Inflammatory macrophage treated with lipopolysaccharide for 4 hours (primary cell): ENCODE measurements at places on chromosomes 1 and 21.

DNA sequence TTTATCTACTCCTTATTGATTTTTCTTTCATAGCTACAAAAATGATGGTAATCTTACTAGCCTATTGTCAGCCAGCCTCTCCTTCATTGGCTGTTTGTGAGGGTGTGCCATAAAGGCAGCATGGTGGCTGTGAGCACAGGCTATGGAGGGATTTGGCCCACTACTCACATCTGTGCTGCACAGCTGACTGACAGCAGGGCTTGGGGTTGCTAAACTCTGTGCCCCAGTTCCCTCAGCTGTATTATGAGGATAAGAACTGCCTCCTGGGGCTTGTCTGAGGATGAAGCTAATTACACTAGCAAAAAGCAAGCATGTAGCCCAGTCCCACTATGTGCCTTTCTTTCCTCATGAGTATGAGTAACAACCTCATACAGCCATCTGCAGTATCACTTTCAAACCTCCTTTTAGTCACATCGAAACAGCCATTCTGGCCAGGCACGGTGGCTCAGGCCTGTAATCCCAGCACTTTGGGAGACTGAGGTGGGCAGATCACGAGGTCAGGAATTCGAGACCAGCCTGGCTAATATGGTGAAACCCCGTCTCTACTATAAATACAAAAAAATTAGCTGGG lies 66.2 kb downstream of the COQ8A start:
- DNase-seq: no peak

- no peak for DNase-seq
Observed at GRCh38 chr1:112712191-112712590, 2.9 kb downstream of the PPM1J start.

DNA sequence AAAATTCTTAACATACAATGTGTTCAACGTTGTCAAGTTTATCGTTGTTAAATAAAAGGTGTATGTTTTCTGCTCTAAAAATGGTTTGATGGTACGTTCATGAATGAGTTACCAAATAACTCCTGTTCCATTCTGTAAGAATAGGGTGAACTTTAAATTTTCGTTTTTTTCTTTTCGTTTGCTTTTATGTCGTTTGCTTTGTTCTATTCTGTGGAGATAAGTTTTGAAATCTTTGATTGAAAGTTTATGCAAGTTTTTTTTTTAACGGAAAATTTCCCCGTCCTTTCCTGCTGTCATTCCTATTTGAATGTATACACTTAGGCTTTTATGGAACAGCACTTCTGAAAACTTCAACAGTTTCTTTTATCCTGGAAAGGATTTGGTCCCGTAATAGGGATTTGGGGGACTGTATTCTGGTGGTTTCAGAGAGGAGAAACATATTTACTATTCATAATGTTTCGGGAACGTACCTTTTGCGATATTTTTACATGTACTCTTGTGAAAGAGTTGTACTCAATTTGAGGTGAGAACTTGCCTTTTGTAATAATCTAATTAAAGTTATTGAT lies 1.7 kb downstream of the DR1 start:
- no peak for DNase-seq

DNA sequence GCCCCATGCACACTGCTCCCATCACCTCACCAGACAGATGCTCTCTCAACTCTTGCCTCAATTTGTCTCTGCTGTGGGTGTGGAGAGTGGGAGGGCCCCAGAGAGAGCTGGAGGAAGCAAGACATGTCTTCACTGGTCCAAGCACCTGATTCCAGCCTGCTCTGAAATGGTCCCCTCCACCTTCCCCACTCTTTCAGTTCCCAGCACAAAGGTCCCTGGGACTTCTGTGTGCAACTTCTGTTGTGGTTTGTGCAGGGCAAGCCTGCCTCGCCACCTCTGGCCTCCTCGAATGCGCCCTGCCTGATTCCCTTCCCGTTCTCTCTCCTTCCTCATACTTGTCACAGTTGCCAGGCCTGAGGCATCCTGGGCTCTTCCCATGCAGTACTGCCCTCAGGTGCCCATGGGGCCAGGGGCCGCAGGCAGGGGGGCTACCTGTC lies 119.3 kb downstream of the SYT2 start:
- no peak for DNase-seq

- no peak for DNase-seq
Observed at GRCh38 chr1:200506471-200506870, 96.6 kb upstream of the ZNF281 start.

GRCh38 chr1:83794384-83794783 lies 204.5 kb downstream of the TTLL7 start:
- no peak for DNase-seq

- peak; percentile 7 for DNase-seq
Observed at GRCh38 chr1:94063379-94063778, 57.6 kb downstream of the ABCA4 start.

GRCh38 chr1:203968761-203969160 lies 104.2 kb upstream of the SOX13 start:
- DNase-seq: no peak

DNA sequence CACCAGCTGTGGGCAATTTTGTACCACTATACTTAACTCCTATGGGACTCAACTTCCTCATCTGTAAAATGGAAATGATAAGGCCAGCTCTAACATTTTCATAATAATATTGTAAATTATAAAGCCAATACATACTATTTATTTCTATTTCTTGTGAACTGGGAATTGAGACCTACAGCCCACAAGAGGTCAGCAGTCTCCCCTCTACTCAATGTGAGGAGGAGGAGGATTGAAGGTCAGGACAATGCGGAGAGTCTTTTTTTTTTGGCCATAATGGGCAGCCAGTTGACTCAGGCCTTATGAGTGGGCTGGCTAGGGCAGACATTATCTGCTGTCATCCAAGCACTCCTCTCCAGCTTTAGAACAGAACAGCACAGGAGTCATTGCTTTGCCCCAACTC lies 90.5 kb downstream of the NUF2 start:
- no peak for DNase-seq

GRCh38 chr1:202317941-202318925 lies 23.5 kb downstream of the UBE2T start:
- DNase-seq: no peak

GRCh38 chr21:39048574-39048973 lies 134.7 kb downstream of the PSMG1 start:
- no peak for DNase-seq

DNA sequence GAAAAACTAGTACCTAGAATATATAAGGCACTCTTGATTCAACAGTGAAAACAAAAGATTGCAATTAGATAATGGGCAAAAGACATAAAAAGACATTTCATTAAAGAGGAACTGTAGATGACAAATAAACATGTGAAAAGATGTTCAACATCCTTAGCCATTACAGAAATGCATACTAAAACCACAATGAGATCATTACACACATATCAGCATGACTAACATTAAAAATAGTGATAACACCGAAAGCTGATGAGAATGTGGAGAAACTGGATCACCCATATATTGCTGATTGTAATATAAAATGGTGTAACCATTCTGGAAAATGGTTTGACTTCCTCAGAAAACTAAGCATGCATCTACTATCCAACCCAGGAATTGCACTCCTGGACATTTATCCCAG lies 340.3 kb downstream of the SEC16B start:
- no peak for DNase-seq

GRCh38 chr1:47569681-47570470 lies 132.0 kb downstream of the FOXD2 start:
- peak; percentile 17 for DNase-seq

GRCh38 chr21:44335266-44336059 lies 3.7 kb downstream of the CFAP410 start:
- no peak for DNase-seq

GRCh38 chr1:181711820-181712219 lies 228.5 kb downstream of the CACNA1E start:
- DNase-seq: no peak

- no peak for DNase-seq
Observed at GRCh38 chr1:62395291-62395690, 41.6 kb upstream of the USP1 start.

DNA sequence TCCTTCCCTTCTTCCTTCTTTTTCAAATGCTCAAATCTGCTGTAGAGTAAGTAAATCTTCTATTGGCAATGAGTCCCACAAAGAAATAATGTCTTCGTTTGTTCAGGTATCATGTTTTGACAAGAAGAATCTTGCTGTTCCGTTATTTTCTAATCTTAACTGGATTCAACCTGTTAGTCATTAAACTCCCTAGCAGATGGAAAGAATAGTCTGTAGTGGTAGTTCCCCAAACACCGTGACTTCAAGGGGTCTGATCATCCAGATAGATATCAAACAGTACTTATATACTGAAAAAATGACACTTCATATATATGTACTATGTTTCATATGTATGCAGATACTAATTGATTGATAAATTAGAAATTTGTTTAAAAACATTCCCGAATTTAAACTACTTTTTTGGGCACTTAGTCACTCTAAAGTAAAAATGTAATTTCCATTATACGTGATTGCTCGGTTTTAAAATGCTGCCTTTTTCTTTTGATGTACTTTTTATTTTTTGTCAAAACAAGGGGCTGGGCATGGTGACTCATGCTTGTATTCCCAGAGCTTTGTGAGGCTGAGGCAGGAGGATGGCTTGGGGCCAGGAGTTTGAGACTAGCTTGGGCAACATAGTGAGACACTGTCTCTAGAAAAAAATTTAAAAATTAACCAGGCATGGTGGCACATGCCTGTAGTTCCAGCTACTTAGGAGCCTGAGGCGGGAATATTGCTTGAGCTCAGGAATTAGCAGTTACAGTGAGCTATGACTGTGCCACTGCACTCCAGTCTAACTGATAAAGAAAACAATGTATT lies 335.7 kb upstream of the SNX7 start:
- peak; percentile 9 for DNase-seq

- DNase-seq: no peak
Observed at GRCh38 chr21:38433471-38433870, 64.8 kb downstream of the ERG start.

- peak; percentile 53 for DNase-seq
Observed at GRCh38 chr1:13699936-13700520, at the start of gene PRDM2. TSS of gene PRDM2 (plus strand) at chr1:13700188. CDS start at chr1:13715606, 15,418 bp downstream.

GRCh38 chr1:50595874-50596273 lies 172.6 kb upstream of the DMRTA2 start:
- DNase-seq: no peak

DNA sequence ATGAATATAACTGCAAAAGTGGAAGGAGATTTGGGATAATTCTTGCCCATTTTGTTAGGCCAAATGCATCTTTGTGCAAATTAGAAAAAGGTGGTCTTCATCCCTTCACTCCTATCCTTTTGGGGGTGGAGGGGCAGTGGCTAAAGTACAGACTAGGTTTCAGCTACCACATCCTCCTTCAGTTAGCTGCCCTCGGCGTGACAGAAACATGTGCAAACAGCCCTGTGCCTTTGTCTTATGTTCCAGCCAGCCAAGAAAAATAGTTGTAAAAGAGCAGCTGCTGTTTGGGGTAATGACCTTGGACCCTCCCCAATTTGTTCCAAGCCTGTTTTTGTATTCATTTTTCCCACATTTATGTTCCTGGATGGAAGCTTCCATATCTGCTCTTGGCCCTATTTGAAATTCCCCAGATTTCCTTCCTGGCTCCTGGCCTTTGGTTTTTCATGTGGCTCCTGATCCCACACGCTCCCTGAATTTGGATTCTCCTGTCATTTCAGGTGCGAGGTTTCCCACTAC lies 8.3 kb upstream of the LGALS8 start:
- no peak for DNase-seq

- no peak for DNase-seq
Observed at GRCh38 chr1:36771240-36771639, 263.1 kb downstream of the GRIK3 start.

DNA sequence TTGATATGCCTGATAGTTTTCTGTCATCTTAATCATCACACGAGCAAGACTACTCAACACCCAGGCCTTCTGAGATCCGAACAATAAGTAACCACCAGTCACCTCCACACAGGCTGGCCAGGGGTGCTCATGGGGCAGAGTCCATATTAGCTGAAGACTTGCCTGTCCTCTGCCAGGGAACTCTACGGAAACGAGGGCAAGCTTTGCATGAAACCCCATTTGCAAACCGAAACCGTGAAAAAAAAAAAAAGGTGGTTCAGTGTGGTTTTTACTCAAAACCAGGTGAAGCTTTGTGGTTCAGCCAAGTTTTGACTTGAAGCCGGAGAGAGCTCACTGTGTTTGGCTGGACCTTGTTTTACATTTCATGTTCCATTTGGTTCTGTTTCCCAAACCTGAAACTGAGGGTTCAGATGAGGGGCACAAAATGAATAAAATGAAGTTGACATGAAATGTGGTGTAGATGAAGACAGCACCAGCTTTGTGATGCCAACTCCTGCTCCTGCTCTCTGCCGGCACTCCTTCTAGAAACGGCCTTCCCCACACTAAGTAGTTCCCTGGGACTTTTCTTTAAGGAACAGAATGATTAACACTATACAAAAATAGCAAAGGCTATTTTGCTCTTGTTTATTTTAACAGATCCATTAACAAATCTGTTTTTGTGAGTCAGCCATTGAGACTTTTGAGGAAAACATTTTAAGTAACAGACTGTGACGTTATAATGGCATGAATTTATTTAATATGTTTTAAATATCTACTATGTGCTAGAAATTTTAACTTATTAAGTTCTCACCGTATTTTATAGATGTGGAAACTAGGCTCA lies 74.7 kb downstream of the RUNX1 start:
- no peak for DNase-seq

GRCh38 chr21:37753122-37753599 lies 163.1 kb downstream of the KCNJ6 start:
- DNase-seq: no peak

DNA sequence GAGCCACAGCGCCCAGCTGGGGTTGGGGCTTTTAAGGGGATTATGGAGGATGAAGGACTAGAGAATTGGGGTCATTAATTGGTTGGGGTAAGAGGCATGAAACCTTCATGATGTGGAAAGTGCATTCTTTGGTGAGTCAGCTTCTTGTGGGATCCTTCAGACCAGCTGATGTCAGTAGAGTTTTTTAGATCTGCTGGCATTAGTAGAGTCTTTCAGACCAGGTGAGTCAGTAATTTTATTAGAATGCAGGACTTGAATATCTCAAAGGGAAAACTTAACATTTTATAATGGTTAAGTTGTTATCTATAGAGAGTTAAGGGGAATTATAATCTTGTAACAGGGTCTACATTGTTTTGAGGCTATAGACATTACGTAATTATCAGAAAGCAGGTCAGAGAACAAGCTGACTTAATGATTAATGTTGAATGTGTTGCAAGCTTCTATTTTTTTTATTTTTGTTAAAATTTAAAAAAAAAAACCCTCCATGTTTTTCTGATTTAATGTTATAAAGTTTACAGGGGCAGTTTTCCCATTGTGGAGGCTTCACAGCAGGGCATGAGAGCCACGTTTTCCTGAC lies 160.9 kb upstream of the FMN2 start:
- DNase-seq: no peak

GRCh38 chr1:34610063-34610462 lies 144.8 kb upstream of the GJB5 start:
- DNase-seq: no peak

GRCh38 chr1:167672831-167673230 lies 42.8 kb downstream of the RCSD1 start:
- DNase-seq: no peak

GRCh38 chr21:31879911-31880310 lies 7.1 kb downstream of the HUNK start:
- no peak for DNase-seq

GRCh38 chr21:29812947-29813346 lies 126.8 kb downstream of the GRIK1 start:
- DNase-seq: no peak
